ENCODE measurements at places on chromosomes 5 and 9. TPM values are rescaled to one million over a fixed set of nuclear protein-coding genes. Genes with fewer than 3 reads are reported as not detected.

DNA sequence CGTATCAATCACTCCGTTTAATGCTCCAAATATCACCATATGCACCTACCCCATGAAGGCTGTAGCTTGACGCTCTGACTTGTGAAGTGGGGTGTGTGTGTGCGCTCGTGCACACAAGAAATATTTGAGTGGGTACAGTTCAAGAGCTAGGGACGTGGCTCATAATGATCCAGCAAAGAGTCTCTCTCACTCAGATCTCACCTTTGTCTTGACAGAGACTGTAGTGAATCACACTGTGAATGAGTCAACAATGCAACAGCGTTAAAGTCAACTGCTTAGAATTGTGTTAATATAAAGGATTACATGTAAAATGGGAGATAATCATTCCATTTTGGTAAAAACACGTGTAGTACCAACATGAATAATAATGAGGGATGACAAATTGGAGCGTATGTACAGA, 119.4 kb downstream of the MED27 start:
- no peaks in the 10 kb centered on the region for H3K4me1 ChIP-seq
- DNase-seq, result no peak

GRCh38 chr5:172602783-172603231, 38.3 kb upstream of the NEURL1B start:
- H3K36me3 ChIP-seq, result no peaks in the 10 kb centered on the region
- peaks cover 7% of the 10 kb centered on the region for H3K4me1 ChIP-seq
- no peak overlapping the region for H3K4me3 ChIP-seq
- H3K27ac ChIP-seq, result peak overlapping the region; percentile 52

- H3K4me1 ChIP-seq, result peaks cover 2% of the 10 kb centered on the region
- H3K4me3 ChIP-seq, result no peak overlapping the region
- no peak for DNase-seq
- H3K36me3 ChIP-seq, result no peaks in the 10 kb centered on the region
- H3K27ac ChIP-seq, result no peak overlapping the region
These were observed 157.2 kb upstream of the CD180 start for GRCh38 chr5:67353500-67354450.

The SLC6A3 gene
- total RNA-seq, result 0.62 TPM

DNA sequence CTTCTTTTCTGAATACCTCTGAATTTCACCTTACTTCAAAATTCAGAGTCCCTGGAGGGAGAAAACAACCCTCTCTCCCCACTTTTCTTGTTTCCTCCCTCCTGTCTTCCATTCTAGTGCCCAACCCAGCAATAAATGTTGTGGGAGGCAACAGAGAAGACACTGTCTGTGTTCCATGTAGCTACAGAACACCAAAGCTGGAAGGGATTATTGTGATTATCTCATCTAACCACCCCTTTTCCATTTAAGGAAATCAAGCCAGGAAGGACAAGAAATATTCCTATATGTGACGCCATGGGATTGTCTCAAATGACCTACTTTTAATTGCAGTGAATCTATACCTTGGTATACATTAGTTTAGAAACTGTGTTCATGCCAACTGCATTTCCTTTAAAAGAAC, 476.6 kb upstream of the TNC start:
- no peak overlapping the region for H3K4me3 ChIP-seq
- H3K27me3 ChIP-seq, result no peaks in the 10 kb centered on the region
- no peak overlapping the region for H3K27ac ChIP-seq
- H3K4me1 ChIP-seq, result no peaks in the 10 kb centered on the region

DNA sequence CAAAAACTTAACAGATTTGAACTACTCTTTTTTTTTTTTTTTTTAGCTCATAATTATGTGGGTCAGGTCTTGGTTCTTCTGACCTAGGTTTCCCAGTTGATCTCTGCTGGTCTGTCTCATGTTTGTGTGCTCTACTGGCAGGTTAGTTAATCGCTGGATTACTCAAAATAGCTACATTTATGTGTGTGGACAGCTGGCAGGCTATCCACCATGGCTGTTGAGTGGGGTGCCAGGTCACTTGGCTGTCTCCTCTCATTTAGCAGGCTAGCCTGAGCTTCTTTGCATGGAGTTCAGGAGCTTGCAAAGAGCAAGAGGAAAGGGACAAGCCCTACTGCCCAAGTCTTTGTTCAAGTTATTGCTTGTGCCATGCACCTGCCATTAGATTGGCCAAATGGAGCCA, 9.3 kb downstream of the ADCY2 start:
- H3K27me3 ChIP-seq, result no peaks in the 10 kb centered on the region
- H3K4me3 ChIP-seq, result no peak overlapping the region
- H3K27ac ChIP-seq, result no peak overlapping the region
- H3K4me1 ChIP-seq, result no peaks in the 10 kb centered on the region

DNA sequence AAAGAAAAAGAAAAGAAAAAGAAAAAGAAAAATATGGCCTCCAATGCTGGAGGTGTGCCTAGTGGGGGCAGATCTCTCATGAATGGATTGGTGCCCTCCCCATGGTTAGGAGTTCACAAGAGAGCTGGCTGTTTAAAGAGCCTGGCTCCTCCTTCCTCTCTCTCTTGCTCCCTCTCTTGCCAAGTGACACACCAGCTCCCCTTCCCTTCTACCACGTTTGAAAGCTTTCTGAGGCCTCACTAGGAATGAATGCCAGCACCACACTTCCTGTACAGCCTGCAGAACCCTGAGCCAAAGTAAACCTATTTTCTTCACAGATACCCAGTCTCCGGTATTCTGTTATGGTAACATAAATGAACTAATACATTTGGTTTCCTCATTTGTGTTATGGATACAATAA, 14.4 kb upstream of the GALNT10 start:
- no peaks in the 10 kb centered on the region for H3K36me3 ChIP-seq
- H3K4me3 ChIP-seq, result no peak overlapping the region
- no peak overlapping the region for H3K27ac ChIP-seq
- H3K4me1 ChIP-seq, result no peaks in the 10 kb centered on the region
- no peak for DNase-seq

All from ovary (tissue), 10 donors.